ENCODE measurements at places on chromosomes 3 and 15.

GRCh38 chr3:56970461-56970879, 90.0 kb upstream of the SPATA12 start:
- no peak overlapping the region for H3K27ac ChIP-seq
- DNase-seq: no peak
- H3K27me3 ChIP-seq: peaks cover 10% of the 10 kb centered on the region
- H3K36me3 ChIP-seq: no peaks in the 10 kb centered on the region

DNA sequence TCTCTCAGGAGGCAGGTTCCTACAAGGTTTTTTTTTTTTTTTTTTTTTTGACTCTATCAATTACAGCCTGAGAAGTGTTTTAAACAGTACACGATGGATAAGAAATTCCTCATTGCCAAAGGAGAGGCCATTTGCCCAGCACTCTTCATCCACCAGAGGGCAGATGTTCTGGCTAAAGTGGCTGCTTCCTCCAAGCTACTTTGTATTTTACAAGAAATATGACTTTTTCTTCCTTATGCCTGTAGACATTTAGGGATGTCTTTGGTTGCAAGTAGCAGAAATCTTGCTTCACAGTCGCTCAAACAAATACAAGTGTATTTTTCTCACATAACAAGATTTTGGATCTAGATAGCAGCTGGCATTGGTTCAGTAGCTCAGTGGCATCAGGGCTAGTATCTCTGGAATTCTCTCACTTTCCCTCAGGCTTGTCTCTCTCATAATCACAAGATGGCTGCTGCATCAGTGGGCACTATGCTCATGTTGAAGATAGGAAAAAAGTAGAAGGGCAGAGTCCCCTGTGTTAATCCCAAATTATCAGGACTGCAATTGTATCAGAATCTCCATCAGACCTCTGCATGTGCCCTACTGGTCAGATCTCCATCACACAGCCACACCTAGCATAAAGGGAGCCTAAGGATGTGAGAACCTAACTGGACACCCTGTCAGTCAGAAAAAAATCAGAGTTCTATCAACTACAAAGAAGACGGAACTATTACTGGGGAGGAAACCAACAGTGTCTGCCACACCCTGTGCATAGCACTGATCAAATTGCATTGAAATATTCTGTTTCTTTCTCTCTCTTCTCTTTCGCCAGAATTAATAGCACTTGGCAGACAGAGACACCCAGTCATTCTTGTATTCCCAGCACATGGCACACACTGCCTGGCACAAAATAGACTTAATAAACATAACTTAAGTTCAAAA, 138.9 kb upstream of the COL8A1 start:
- H3K27ac ChIP-seq: no peak overlapping the region
- no peaks in the 10 kb centered on the region for H3K36me3 ChIP-seq
- no peak overlapping the region for H3K4me3 ChIP-seq
- H3K27me3 ChIP-seq: no peaks in the 10 kb centered on the region
- no peaks in the 10 kb centered on the region for H3K4me1 ChIP-seq

- H3K36me3 ChIP-seq: peaks cover 32% of the 10 kb centered on the region
- no peak overlapping the region for H3K4me3 ChIP-seq
- no peak overlapping the region for H3K27ac ChIP-seq
- no peaks in the 10 kb centered on the region for H3K27me3 ChIP-seq
Measured at GRCh38 chr15:59011262-59011952, 23.9 kb downstream of the RNF111 start.

GRCh38 chr3:7536921-7537320, 676.0 kb downstream of the GRM7 start:
- no peak overlapping the region for H3K27ac ChIP-seq
- no peaks in the 10 kb centered on the region for H3K4me1 ChIP-seq
- DNase-seq: no peak
- no peaks in the 10 kb centered on the region for H3K27me3 ChIP-seq

DNA sequence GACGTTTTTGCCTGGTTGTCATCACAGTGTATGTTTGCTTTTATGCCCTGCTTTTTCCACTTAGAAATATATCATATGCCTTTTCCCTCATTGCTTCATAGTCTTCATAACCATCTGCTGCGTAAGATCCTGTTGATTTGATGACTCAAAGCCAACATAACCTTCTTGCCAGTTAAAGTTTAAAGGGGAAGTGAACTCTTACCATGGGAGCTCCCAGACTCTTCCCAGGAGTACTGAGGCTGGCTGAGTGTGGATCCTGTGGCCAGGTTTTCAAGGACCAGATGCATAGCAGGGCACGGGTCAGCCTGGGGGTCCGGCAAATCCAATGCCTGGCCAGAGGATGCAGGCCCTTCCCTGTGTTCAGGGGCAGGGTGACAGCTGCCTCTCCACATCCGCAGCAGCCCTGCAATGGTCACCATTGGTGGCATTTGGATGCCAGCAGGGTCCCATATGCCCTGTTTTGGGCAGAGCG, 42.0 kb upstream of the SACM1L start:
- peaks cover 33% of the 10 kb centered on the region for H3K36me3 ChIP-seq

DNA sequence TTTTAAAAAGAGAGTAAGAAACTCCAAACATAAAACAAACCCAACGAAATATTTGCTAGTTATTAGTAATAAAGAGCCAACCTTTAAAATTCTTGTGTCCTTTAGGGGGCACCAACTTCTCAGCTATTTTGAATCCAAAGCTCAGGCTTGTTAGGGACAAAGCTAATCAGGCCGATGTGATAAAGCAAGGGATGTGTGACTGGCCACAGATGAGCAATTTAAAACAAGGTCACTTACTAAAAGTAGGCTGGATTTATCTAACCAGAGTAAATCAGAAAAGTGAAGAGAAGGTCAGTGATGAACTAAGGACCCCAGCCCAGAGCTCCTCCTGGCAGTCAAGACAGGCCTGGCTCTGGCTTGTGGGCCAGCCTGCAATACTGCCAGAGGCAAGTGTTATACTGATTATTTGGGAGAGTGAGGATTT, 108.5 kb downstream of the CYP19A1 start:
- H3K27me3 ChIP-seq: peaks cover 8% of the 10 kb centered on the region
- H3K4me3 ChIP-seq: no peak overlapping the region
- H3K4me1 ChIP-seq: peaks cover 13% of the 10 kb centered on the region
- H3K36me3 ChIP-seq: no peaks in the 10 kb centered on the region
- H3K27ac ChIP-seq: no peak overlapping the region

DNA sequence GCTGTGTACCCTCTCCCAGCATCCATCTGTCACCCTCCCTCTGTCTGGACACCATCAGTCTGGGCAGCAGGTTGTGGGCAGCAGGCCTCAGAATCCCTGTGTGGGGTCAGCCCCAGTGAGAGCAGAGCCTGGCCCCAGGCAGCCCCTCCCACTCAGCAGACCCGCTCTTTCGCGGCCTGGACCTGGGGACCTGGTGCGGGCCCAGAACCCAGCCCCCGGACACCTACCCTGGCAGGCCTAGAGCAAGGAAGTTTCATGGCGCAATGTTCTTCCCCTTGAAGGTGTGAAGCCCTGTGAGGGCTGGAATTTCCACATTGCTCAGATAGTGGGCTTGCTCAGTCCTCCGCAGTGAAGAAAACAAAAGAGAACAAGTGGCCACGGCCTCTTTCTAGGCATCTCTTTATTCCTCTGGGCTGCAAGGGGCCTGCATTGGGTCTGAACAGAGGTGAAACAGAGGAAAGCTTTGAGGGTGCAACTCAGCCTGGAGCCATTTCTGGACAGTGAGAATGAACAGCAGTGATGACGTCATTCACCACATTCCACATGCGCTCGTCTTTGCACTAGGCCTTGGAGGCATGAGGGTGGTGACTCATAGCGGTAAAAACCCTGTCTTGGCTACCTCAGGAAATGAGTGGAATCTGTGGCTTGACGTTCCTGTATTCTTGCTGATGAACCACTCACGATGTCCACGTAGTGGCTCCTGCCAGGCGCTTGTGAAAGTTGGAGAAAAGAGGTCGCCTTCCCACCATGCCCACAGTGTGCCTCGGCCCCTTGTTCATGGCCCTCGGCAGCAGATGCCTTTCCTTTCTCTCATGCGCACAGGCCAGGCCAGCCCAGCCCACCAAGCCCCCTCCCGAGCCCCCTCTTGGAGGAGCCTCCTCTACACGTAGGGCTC, 66.1 kb downstream of the SLC30A4 start:
- H3K36me3 ChIP-seq: no peaks in the 10 kb centered on the region
- peak overlapping the region; percentile 72 for H3K27ac ChIP-seq
- peaks cover 2% of the 10 kb centered on the region for H3K27me3 ChIP-seq
- DNase-seq: peak; percentile 84
- peak overlapping the region; percentile 75 for H3K4me3 ChIP-seq

DNA sequence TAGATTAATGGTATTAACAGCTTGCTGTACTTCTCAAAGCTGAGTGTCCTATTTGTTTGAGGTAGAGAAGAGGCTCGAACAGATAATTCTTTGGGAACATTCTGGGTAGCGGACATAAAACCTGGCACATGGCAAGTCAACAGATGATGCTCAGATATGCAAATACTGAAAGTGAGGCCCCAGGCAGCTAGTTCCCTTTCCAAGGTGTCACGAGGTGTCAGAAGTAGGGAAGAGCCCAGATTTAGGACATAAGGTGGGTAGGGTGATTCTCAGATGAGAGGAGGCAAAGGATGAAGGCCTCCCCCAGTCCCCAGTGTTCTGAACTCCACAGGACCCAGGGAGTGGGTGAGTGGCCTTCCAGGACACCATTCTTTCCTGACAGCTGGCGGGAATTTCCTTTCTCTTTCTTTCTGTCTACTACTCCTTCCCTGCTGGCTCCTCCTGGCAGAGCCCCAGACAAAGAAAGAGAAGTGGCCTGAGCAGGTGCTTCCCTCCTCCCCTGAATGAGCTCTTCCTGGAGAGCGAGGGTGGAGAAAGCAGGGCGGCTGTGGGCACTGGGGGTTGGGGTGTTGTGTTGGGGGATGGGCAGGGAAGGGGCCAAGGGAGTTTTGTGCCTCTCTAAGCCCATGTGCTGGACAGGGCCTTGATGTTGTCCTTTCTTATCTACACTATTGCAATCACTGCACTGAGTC, 87.5 kb downstream of the CORO2B start:
- DNase-seq: no peak
- H3K27ac ChIP-seq: no peak overlapping the region
- peaks cover 21% of the 10 kb centered on the region for H3K27me3 ChIP-seq
- no peak overlapping the region for H3K4me3 ChIP-seq
- H3K4me1 ChIP-seq: no peaks in the 10 kb centered on the region
